ENCODE measurements at places on chromosomes 6 and 20.

DNA sequence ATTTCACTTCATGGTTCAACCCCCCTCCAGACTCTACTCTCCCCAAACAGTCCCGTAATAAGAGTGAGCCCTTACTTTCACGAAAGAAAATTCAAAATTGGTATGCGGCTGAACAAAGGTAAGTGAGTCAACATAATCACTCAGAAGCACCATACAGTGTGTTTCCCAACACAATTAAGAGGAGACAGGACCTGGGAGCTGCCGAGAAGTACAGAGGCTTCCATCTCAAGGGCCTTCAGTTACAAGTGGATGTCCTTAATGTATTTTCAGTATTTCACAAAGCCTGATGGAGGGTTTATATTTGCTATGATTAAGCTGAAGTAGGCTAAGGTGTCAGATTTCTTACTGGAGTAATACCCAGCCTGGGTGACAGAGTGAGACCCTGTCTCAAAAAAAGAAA, 51.1 kb downstream of the MYO6 start:
- no peak for DNase-seq

DNA sequence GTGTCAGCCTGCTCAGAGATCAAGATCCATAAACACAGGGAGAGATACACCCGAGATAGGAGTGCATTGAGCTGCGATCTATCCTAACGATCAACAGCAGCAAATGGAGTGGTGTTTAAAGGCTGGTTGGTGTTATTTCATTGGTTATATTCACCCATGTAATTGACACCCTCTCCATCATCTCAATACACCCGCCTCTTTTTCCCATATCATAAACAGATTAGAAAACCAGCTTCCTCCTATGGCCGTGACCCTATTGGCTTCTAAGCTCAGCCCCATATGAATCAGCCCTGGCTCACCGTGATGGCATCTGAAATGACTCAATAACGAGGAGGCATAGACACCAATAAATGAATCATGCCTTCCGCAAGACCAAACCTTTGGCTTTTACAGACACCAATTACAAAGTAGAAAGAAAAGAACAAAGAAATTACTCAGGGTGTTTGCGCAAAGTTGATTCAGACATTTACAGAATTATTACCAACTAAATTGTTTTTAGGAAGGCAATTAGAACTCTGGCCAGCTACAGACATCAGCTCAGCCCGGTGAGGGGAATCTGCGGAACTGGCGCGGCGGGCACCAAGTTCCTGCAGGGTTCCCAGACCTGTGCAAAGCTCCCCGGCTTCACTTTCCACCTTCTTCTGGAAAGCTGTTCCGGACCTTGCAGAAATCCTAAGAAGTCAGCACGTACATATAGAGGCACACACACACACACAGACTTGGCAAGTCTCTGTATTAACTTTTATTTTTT, 11.5 kb downstream of the PMEPA1 start:
- peak; percentile 21 for DNase-seq

DNA sequence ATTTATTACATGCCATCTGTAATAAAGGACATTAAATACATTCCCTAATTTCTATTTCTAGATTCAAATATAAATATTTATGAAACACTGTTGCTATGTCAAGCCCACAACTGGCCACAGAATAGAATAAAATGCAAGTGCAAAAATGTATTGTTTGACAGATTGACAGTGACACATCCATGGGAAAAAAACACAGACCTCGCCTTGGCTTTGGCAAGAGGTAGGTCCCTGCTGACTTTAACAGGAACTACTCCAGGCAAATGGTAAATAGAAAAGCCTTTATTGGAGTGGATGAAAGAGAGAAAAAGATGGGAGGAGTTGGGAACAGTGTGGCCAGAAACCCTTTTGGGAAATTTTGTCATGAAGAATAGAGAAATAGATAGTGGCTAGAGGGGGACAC, 622.9 kb downstream of the UTRN start:
- no peak for DNase-seq

- peak; percentile 96 for DNase-seq
These were observed at the start of gene SEC23B for GRCh38 chr20:18507218-18508191. SEC23B (plus strand) TSS chr20:18507940; CDS start chr20:18510836, 2,896 bp downstream.

DNA sequence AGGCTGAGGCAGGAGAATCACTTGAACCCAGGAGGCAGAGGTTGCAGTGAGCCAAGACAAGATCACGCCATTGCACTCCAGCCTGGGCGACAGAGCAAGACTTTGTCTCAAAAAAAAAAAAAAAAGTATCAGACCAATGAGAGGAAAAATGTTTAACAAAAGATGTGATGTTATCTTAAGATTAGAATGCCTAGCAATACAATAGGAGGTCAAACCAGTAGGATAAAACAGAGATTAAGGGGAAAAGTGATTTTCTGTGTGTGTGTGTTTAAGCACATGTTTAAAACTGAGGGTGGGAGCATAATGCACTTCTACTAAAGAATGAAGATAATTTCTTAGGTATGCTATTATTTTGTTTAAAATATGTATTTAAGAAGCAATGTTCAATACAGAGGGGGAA, 17.9 kb downstream of the COL19A1 start:
- DNase-seq: no peak

GRCh38 chr20:11982289-11982954, 64.7 kb downstream of the BTBD3 start:
- no peak for DNase-seq

GRCh38 chr20:10671919-10672623, 1.7 kb downstream of the JAG1 start:
- no peak for DNase-seq

DNA sequence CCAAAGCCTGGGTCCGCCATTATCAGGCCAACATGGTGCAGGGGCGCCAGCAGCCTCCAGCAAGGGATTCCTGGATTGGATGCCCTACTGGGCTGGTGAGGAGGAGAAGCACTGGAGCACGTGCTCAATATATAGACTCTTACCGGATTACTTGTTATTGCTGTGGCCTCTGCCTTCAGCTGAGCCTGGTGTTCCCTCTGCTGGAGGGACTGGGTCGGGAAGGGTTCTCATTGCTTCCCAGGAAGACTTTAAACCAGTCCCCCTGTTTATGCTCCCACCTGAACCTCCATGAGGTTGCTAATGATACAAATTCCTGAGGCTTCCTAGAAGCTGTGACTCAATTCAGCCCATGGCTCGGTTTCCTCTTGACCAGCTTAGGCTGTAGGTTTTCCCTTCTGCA, 186.7 kb upstream of the ARID1B start:
- DNase-seq: no peak

GRCh38 chr6:7311176-7311575, 1.8 kb downstream of the SSR1 start:
- no peak for DNase-seq

- no peak for DNase-seq
These were observed 312.6 kb downstream of the ADGRB3 start for GRCh38 chr6:68947721-68948120.

GRCh38 chr6:163321717-163322116, 92.8 kb upstream of the QKI start:
- no peak for DNase-seq

GRCh38 chr20:31551163-31552081, 37.2 kb downstream of the HM13 start:
- no peak for DNase-seq

DNA sequence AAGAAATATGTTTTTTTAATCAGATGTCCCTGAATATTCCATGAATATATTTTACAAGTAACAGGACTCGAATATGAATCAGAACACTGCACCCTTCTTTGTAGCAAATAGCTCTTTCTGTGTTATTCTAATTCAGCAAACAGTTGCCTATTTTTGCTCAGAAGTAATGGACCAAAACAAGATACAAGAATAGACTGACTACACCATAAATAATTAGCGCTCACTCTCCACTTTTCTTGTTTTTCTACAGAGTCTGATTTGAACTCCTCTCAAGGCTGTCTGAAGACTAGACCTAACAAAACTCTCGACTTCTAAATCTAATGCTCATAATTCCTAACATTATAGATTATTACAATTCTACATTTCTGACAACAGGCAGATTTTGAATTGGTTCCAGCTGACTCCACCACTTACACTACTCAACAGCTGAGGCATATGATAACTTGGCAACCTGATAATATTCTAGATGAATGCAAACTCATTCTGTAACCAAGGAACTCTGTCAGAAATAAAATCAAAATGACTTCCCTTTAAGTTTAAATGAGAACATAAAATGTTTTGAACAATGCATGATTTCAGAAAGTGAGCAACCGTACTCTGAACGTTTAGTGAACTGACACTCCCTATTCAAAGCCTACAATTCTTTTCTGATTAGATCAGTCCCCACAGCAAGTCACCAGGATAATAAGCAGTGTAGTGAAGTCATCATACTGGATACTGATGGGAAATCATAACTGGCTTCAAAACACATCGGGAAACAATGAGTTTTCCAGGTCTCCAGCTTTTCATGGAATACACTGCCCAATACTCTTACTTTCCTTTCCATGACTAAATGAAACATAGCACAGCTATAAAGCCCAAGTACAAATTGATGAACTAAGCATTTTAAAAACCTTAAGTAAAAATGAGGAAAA, 114.2 kb upstream of the BEND6 start:
- DNase-seq: no peak

DNA sequence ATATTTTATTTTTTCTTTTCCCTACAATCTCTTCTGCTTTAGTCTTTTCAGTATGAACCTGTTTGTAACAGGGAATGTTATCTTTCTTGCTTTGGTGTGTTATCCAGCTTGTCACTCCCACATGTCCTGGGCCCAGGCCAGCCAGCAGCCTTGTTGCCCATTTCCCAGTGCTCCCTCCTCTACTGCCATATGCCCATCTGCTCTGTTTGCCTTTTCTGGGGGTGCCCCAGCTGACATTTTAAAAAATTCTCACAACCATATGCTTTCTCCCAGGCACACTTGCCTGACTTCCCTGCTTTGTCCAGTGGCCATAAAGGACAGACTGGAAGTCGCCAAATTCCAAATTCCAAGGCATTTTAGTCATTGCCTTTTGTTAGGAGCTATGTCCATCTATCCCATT, 23.6 kb upstream of the LMBRD1 start:
- no peak for DNase-seq

- no peak for DNase-seq
These were observed 7.3 kb downstream of the RAET1E start for GRCh38 chr6:149890629-149891045.

GRCh38 chr6:29908341-29908662, 34.0 kb upstream of the HLA-A start:
- DNase-seq: no peak

- no peak for DNase-seq
These were observed 628.0 kb downstream of the EPHA7 start for GRCh38 chr6:92791403-92791802.

GRCh38 chr20:19737025-19737424, 21.0 kb upstream of the RIN2 start:
- no peak for DNase-seq

DNA sequence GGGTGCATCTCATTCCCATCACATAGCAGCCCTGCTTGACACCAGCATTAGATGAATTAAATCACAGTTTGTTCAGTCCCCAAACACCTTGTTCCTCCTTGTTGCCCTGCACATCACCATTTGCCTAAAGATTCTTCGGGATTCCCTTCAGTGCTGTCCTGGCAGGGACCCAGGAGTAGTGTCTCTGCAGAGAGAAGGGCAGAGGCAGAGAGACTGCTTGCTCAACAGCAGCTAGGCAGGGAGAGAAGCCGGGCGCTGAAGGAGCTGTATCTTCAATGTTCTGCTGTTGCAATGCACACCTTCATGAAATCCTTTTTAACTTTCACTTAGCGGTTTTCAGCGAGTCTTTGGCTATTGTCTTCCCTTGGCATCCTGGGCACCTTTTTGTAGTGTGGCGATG, 362.9 kb downstream of the FARS2 start:
- no peak for DNase-seq

DNA sequence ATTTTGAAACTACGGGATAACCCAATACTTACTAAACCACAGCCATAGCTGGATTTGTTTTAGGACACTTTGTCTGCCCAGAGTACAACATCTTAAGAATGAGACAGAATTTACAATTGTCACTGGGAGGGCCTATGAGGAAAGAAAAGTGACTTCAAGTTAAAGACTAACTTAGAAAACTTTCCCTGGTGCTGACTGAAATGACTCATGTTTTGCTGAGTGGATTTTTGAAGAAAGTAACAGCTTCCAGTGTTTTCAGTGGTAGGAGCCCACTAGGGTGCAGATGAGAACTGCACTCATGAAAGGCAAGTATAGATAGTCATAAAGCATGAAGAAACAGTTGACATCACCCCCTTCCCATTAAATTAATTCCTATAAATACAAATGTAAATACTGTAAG, 988.2 kb upstream of the MAP3K7 start:
- no peak for DNase-seq

DNA sequence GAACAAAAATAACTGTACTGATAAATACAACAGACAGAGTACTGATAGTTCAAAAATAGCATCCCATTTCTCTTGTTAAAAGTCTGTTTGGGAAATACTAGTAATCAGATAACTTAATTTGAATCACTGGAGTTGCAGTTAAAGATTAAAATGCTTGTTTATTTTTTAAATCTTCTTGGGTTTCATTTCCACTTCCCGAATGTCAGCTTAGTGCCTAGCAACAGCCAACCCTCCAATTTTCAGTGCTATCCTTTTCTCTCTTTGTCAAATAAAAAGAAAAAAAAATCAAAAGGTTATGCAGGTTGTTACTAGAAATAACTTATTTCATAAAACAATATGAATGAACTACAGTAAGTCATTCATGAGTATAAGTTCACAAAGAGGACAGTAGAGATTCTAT, 257.7 kb upstream of the STXBP5 start:
- no peak for DNase-seq

- no peak for DNase-seq
These were observed 90.0 kb downstream of the ATP9A start for GRCh38 chr20:51678026-51678697.

DNA sequence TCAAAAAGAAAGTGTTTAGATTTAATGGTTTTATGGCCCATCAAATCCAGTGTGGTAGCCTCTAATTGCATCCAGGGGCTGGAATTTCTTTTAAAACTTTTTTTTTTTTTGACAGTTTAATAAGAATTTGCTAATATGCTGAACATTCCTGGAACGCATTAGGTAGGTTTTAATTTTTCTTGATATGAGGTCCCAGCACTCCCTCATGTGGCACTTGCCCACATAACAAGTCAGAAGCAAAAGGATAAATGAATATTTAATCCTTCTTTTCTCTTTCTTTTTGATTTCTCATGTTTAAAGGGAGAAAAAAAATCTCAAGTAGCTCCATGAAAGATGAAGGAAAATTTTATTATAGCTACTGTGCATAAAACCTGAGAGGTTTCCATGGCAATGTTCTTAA, 13.5 kb downstream of the HAO1 start:
- DNase-seq: no peak

- DNase-seq: no peak
These were observed 10.8 kb upstream of the ADA start for GRCh38 chr20:44662261-44662660.

- DNase-seq: no peak
These were observed 1.9 kb downstream of the FOXA2 start for GRCh38 chr20:22582386-22582963.

DNA sequence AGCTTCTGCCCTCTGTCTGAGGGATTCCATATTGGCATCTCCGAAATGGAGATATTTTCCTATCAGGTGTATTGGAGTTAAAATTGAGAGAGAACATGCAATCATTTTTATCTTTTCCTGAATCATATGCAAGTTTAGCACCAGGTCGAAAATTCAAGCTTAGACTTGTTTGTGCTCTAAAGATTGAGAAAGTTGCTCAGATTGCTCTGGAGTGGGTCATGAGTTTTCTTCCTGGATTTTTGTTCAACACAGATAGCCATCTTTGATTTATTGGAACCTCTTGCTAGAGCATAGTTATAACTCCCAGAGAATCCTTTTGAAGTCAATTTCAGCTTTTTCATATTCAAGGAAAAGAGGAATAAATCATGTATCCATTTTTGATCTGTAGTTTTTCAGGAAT, 373.5 kb upstream of the FLRT3 start:
- DNase-seq: no peak
